ENCODE measurements at places on chromosomes 3 and 15.

GRCh38 chr3:25563601-25564000, 101.1 kb downstream of the TOP2B start:
- no peak for DNase-seq

DNA sequence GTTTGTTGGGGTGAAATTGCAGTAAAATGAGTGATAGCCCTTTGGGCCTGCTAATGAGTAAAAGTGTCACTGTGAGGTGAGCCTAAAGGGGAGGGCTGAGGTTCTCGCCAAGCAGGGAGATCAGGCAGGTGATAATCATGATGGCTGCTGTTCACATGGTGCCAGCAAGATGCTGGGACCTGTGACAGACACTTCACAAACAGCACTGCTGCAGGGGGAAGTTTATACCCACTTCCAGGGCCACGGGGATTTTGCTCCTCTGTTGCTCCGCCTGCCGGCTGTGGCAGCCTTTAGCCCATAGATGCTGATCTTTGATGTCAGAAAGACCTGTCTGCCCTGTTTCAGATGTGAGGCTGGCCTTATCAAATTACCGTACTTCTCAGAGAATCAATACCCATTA, 96.7 kb downstream of the SV2B start:
- DNase-seq, result no peak

DNA sequence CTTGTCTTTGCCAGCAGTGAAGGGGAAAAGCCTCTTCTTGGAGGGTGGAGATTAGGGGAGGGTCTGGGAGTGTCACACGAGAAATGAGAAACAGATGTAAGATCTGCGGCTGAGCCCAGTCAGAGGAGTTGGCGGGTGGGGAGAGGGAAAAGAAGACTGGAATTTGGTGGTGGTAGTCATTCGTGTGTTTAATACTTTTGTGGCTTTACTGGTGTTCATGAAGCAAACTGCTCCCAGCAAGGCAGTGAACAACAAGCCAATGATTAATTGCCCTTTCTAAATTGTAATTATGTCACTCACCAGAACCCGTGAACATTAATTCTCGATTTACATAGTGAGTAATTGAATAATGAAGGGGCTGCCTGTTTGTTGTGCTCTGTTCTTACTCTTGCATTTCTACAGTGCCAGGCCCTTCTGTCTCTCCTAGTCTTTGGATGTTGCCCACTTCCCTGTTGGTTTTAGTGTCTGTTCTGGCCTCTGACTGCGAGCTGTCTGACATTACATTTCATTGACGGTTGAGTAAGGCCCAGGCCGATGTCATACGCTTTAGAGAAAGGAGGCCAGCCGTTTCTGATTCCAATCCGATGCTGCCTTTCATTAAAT, 78.0 kb downstream of the CHCHD6 start:
- no peak for DNase-seq

GRCh38 chr3:72997421-72997961, 880 bp downstream of the PPP4R2 start:
- DNase-seq, result peak; percentile 11

DNA sequence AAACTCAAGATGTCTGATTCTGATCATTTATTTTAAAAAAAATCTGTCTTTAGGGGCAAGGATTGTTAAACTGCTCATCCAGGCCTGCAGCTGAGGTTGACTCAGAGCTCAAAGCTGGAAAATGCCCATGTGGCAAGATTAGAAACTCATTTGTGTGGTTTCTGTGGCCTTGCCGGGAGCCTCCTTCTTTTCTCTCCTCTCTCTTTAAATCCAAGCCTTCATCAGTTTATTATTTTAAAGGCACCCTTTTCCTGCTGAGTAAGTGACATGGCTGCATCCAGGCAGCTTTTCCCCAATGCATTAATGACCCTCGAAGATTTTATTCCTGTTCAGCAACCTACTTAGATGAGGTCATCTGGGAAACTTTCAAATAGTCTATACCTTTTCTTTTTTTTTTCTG, 221.3 kb upstream of the CDIN1 start:
- DNase-seq, result no peak

DNA sequence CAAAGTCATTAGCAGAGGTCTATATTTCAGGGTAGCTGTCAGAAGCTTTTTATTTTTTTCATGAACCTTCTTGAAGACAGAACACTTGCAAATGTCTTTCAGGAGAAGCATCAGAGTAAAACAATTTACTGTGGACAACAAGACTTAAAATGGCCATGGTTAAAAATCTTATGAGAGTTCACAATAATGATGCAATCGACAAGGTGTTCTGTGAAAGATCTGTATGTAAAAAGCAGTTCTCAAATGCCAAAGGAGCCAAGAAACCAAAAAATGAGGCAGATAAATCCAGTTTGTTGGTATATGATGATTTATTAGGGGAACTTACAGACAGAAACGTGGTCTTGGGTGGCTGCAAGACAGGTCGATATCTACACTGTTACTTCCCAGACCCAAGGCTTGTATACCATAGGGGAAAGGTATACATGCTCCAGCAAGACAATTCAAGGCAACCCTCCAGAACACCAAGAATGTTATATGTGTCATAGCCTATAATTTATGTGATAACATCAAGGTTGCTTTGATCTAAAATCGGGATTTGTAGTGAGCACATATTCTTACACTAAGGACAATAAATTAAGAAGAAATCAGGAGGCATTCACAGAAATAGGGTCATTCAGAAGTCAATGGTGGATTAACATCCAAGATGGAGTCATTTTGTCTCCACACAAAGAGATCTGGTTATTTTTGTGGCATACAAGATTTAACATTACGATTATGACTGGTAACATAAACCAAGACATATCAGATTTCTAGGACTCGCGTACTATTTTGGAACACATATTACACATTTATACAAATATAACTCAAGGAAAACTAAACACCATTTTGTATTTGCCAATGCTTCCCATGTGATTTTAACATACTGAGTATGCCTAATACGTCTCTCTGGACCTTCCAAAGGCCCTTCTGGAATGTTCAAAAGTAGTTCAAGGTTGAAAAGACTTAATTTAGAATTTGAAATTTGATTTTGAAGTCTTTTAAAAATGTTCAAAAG, 316.4 kb downstream of the THSD4 start:
- no peak for DNase-seq

- DNase-seq, result no peak
Observed at GRCh38 chr15:58065445-58066041, at the start of gene ALDH1A2. ALDH1A2 (minus strand) TSS chr15:58065711; CDS start chr15:58065650, 61 bp downstream.

GRCh38 chr3:104887069-104887468, 479.6 kb upstream of the ALCAM start:
- DNase-seq, result no peak

DNA sequence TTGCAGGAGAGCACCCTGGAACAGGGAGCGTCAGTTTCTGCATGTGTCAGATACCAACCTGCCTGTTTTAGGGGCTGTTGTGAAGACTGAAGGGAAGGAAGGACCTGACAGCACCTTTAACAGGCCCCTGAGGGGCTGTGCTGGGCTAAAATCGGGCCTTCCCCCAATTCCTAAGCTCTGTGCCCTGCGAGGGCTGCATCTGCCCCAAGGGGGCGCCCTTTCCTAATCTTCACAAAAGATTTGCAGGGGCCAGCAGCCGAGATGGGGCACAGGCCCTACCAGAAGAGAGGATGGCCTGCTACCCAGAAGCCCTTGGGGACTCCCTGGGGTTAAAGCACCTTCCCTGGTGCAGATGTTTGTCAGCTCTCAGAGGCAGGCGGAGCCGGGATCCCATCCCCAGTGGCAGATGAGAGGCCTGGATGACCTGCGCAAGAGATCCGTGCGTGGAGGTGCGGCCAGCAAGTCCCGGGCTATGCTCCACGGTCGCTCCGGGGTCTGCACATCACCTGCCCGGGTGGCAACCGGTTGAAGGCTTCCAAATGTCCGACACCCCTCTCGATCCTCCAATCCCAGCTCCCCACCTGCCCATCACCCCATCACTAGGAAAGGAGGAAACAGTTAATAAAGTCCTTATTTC, 53.6 kb downstream of the RHCG start:
- no peak for DNase-seq

- DNase-seq, result no peak
Observed at GRCh38 chr15:34927726-34928125, 41.8 kb downstream of the AQR start.

DNA sequence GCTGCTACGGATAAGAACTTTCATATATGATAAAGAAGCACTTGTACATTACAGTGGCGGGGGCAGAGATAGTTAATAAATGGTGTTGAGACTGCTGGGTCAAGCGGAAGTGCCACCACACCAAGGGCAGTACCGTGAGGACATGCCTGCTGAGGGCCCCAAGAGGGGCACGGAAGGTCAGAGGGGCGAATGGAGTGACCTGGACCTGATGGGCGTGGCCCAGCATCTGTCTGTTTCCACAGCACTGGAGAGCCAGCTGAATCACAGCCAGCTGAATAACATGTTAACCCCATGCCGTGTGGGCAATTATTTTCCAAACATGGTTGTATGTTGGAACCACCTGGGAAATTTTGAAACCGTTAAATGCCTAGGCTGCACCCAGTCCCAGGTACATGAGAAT, 37.2 kb downstream of the ANKDD1A start:
- DNase-seq, result no peak

GRCh38 chr3:181660337-181660736, 51.4 kb upstream of the SOX2 start:
- DNase-seq, result no peak

DNA sequence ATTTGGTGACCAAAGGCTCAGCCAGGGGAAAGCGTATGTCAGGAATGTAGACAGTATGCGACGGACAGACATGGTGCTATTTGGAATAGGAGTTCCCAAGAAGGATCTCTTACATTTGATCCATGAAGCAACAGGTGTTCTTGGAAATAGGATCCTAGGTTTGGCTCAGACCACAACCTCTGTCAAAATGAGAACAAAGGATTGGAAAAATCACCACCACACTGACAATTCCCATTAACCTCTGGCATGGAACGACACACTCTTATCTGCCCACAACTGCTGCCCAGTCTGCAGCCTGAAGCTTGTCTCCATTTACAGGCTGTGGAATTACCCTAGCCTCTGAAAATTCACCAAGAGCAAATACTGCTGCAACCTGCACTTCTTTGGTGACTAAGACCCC, 33.6 kb upstream of the LRRN1 start:
- DNase-seq, result no peak

DNA sequence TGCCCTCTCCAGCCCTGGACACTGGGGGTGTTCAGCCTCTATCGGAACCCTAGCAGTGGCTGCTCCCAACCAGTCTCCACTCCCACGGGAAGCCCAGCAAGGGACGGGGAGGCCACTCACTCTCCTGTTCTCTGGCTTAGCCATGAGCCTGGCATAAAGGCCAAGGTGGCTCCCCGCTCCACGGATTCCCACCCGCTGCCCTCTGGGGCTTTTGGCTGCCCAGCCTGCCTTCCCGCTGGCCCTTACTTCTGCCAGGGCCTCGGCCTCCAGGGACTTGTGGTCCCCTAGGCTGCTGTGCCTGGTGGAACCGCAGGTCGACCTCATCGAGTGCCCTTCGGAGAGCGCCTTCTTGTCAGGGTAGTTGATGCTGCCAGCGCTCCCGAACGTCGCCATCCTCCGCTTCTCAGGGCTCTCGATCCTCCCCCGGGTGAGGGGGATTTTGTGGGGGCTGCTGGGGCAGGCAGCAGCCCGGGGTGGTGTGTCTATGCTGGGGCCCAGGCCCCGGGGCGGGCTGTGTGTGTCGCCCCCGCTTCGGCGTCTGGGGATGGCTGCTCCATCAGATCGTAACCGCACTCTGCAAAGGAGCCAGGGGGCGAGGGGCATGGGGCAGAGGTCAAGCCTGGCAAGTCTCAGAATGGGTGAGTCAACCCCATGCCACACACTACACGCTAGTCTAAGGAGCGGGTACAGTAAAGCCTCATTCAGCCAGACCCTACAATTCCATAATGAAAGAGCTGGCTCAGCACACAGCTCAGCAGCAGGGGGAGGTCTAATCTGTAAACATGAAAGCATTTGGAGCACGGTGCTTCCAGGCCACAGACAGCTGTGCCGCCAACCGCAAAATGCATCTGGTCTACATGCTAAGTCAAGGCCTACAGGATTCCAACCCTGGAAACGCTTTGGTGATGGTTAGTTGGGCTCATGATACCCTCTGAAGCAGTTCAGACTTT, 27.3 kb upstream of the RAD18 start:
- no peak for DNase-seq

GRCh38 chr15:34721802-34722438, 32.9 kb downstream of the GJD2 start:
- no peak for DNase-seq

DNA sequence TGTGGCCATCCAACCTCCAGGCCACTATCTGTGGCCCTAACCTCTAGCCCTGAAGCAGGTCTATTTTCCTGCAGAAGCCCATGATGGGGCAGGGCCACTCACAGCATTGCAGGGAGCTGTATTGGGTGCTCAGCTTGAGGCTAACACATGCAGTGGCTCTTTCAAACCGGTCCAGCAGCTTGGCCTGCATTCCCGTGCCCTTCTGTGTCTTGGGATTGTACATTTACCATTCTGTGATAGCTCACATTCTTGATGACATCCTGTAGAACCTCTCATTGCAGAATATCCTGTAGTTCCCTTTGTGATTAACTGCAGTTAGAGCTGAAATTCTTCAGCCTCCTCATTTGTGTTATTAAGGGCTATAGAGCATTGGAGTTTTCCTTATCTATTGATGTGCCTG, 60.8 kb upstream of the ANKRD34C start:
- DNase-seq, result no peak

DNA sequence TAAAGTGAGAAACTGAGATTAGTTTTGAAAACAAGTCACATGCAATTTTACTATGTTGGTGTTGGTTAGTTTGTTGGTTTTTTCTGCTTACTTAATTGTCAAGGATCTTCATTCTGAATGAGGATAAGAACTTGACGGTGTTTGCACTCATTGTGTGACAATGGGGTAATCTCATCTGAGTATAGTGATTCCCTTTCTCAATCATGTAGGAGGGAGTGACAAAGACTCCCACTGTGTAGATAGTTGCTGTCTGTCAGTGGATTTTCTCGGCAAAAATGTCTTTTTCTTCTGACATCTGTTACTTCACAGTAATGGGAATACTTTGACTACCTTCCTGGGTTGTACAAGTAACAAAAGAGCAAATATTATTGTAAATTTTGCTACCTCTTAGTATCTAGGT, 23.5 kb downstream of the KCNH8 start:
- no peak for DNase-seq

GRCh38 chr15:94000606-94001005, 230.8 kb upstream of the MCTP2 start:
- DNase-seq, result no peak

GRCh38 chr3:34508732-34509131, 710.3 kb downstream of the PDCD6IP start:
- no peak for DNase-seq

DNA sequence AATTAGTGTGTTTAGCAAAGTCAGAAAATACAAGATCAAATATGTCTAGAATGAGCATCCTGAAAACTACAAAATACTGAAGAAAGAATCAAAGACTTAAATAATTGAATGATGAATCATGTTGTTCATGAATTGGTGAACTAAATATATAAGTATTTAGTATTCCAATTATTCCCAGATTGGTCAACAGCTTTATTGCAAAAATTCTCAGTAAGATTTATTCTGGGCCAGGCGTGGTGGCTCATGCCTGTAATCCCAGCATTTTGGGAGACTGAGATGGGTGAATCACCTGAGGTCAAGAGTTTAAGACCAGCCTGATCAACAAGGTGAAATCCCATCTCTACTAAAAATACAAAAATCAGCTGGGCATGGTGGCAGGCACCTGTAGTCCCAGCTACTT, 250.0 kb upstream of the NECTIN3 start:
- no peak for DNase-seq

- no peak for DNase-seq
Observed at GRCh38 chr3:80114694-80115093, 346.9 kb upstream of the ROBO1 start.
